ENCODE measurements at places on chromosomes 7 and 10.

DNA sequence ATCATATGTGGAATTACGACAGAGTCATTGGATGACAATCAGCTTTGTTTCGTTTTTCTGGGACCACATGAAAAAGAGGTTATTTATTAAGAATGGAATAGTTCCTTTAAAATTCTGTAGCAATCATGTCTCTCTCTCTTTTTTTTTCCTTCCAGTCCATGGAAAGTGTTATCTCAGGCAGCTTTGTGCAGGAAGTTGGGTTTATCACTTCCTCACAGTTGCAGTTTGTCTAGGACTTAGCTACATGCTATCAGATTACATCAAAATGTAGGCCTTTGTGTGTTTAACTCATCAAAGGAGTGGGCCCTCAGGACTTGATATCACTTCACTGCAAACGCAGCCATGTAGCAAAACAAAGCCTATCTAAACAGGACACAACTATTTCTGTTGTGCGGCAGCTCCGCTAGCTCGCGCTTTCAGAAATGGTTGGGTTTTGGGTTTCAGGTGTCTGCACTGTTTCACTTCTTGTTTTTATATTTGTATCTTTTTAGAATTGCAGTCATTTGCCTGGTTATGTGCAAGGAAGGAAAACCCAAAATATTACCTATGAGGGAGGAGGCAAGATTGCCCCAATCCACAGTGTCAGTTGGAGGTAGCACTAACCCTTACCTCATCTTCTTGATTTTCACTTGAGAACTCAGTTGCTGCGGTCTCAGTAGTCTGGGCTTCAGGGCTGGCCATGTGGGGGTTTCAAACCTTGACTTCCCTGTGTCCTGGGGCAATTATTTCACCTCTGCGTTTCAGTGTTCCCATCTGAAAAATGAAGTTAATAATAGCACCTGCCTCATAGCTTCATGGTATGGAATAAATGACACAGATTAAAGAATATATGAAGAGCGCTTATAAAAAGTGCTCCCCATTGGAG, 66.7 kb downstream of the HHEX start:
- peaks cover 5% of the 10 kb centered on the region for H3K27me3 ChIP-seq
- no peak overlapping the region for H3K27ac ChIP-seq
- H3K4me1 ChIP-seq: peaks cover 3% of the 10 kb centered on the region
- no peaks in the 10 kb centered on the region for H3K36me3 ChIP-seq
- no peak overlapping the region for H3K4me3 ChIP-seq

DNA sequence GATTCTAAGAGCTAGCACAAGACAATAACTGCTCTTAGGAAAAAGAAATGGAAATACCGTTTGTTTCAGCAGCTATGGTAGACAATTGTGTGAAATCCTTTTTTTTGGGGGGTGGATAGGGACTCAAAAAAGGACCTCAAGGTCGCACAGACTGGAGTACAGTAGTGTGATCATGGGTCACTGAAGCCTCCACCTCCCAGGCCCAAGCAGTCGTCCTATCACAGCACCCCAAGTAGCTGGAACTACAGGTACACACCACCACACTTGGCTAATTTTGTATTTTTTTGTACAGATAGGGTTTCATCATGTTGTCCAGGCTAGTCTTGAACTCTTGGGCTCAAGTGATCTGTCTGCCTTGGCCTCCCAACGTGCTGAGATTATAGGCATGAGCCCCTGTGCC, 33.9 kb downstream of the KMT2E start:
- H3K27me3 ChIP-seq: no peaks in the 10 kb centered on the region
- peak overlapping the region; percentile 12 for H3K27ac ChIP-seq
- peaks cover 90% of the 10 kb centered on the region for H3K36me3 ChIP-seq
- H3K4me1 ChIP-seq: peaks cover 66% of the 10 kb centered on the region
- H3K4me3 ChIP-seq: no peak overlapping the region

DNA sequence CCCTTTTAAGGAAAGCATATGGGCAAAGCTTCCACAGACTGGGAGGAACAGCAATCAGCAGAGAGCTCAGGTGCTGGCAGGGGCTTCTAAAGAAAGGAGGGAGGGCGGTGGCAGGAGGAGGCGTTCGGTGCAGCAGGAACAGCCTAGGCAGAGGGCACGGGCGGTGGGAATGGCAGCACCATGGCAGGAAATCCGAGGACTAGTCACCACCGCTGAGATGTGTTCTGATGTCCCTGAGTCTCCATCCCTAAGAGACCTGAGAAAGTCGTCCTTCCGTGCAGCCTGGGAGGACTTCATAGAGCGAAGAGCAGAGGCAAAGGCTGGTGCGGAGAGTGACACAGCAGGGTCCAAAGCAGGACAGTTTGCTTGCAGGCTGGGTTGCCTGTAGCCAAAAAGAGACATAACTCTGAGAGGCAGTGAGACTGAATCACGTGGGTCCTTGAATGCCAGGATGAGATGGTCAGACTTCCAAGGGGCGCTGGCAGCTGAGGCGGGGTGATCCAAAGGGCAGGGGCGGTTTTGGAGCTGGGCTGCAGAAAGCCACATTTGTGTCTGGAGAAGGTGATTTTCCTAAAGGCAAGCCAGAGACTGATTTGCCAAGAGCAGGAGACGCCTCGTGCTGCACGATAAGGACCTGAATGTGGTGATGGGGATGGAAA, 35.8 kb upstream of the GRID1 start:
- peaks cover 7% of the 10 kb centered on the region for H3K27me3 ChIP-seq
- no peak for DNase-seq
- peaks cover 8% of the 10 kb centered on the region for H3K4me1 ChIP-seq
- H3K27ac ChIP-seq: no peak overlapping the region

DNA sequence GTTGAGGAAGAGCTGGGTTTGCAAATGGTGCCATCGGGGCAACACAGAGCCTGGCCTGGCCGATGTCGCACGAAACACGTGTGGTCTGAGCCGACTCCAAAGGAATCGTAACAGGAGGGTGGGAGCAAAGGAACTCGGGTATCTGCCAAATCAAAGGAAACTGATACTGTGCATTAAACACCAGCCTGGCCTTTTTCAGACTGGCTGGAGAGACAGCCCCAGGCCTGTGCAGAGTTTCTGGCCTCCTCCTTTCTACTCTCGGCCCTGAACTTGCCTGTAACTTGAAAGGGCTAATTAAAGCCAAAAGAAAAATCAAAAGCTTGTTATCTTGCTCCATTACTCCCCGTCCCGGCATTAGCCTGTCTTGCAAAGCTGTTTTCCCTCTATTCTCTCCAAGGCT, 71.4 kb downstream of the PLXNA4 start:
- peaks cover 12% of the 10 kb centered on the region for H3K4me1 ChIP-seq
- H3K27ac ChIP-seq: no peak overlapping the region
- H3K4me3 ChIP-seq: no peak overlapping the region
- H3K36me3 ChIP-seq: no peaks in the 10 kb centered on the region

DNA sequence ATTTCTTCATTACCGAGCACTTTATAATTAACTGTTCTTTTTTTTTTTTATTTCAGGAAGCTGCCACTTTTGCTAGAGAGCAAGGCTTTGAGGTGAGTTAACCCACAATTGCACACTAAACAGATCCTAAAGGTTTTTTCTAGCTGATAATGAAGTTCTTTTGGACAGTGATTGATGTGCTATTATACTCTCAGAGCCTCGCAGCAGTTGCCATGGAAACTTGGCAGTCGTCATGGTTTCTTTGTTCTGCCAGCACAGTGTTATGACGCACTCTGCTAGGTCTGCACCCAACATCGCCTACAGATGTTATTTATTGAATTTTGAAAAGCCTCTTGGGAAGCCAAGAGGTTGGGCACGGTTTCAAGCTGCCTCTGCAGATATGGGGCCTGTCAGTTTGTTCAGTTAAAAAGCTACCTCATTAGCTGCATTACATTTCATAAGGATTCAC, 237.2 kb upstream of the KAT6B start:
- H3K4me3 ChIP-seq: peak overlapping the region; percentile 38
- peak; percentile 73 for DNase-seq
- peak overlapping the region; percentile 89 for H3K27ac ChIP-seq
- H3K27me3 ChIP-seq: no peaks in the 10 kb centered on the region
- peaks cover 2% of the 10 kb centered on the region for H3K36me3 ChIP-seq

GRCh38 chr7:73995330-73995729, 32.6 kb upstream of the ELN start:
- H3K4me1 ChIP-seq: no peaks in the 10 kb centered on the region
- peaks cover under 1% of the 10 kb centered on the region for H3K36me3 ChIP-seq
- H3K4me3 ChIP-seq: no peak overlapping the region
- no peak overlapping the region for H3K27ac ChIP-seq

- peaks cover 3% of the 10 kb centered on the region for H3K4me1 ChIP-seq
Observed at GRCh38 chr7:29343399-29343798, 148.8 kb downstream of the CHN2 start.

Measured in effector memory CD8-positive, alpha-beta T cell (primary cell).